Uterus (tissue), 4 donors: ENCODE measurements at places on chromosomes 4 and X. TPM values are rescaled to one million over a fixed set of nuclear protein-coding genes. Genes with fewer than 3 reads are reported as not detected.

The PPP2R2C gene
- total RNA-seq, result 32.0 TPM

GRCh38 chr4:102129810-102130209 lies 215.5 kb downstream of the SLC39A8 start:
- no peak overlapping the region for H3K27ac ChIP-seq
- H3K36me3 ChIP-seq, result no peaks in the 10 kb centered on the region
- H3K4me3 ChIP-seq, result no peak overlapping the region
- no peaks in the 10 kb centered on the region for H3K27me3 ChIP-seq
- no peaks in the 10 kb centered on the region for H3K4me1 ChIP-seq

The EXOC1L gene
- total RNA-seq, result not detected

GRCh38 chr4:13840502-13841190 lies 213.1 kb upstream of the BOD1L1 start:
- no peak for DNase-seq
- no peaks in the 10 kb centered on the region for H3K27me3 ChIP-seq
- no peak overlapping the region for H3K27ac ChIP-seq
- no peak overlapping the region for H3K4me3 ChIP-seq
- no peaks in the 10 kb centered on the region for H3K36me3 ChIP-seq
- H3K4me1 ChIP-seq, result no peaks in the 10 kb centered on the region
